ENCODE measurements at places on chromosomes 6 and 20.

GRCh38 chr6:64988148-64988547, 718.9 kb downstream of the EYS start:
- DNase-seq = no peak

- DNase-seq = no peak
These were observed 249.2 kb upstream of the PMEPA1 start for GRCh38 chr20:57959018-57959417.

GRCh38 chr6:86355271-86355670, 582.1 kb upstream of the HTR1E start:
- DNase-seq = no peak

GRCh38 chr6:32974541-32975308, 6.3 kb downstream of the BRD2 start:
- DNase-seq = no peak

- no peak for DNase-seq
These were observed 17.2 kb upstream of the TMX4 start for GRCh38 chr20:8036771-8037170.

GRCh38 chr6:158381214-158381613, 68.9 kb downstream of the TULP4 start:
- no peak for DNase-seq

GRCh38 chr6:90369024-90369519, 72.4 kb upstream of the BACH2 start:
- no peak for DNase-seq

DNA sequence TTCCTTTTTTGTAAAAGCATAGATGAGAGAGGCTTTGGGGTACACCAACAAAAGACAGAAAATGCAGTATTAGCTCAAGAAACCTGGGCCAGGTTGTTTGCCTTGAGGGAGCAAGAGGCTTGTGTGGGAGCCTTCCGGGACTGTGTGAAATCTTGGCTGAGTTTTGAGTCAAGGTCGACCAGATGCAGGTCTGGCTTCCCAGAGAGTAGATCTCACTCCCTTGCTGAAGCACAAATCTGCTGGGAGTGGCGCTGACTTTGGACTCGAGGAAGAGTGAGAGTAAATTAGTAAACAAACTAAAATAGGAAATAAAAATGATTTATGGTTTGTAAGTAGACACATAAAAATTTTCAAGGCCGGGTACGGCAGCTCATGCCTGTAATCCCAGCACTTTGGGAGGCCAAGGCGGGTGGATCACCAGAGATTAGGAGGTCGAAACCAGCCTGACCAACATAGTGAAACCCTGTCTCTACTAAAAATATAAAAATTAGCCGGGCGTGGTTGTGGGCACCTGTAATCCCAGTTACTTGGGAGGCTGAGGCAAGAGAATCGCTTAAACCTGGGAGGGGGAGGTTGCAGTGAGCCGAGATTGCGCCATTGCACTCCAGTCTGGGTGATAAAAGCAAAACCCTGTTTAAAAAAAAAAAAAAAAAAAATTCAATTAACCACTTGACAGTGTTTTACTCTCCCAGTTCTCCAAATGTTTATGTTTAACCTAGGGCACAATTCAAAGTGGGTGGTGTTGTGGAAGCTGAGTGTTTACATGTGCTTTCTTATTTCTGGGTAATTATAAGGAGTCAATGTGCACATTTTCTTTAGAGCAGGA, 27.7 kb upstream of the EDN1 start:
- DNase-seq = no peak

DNA sequence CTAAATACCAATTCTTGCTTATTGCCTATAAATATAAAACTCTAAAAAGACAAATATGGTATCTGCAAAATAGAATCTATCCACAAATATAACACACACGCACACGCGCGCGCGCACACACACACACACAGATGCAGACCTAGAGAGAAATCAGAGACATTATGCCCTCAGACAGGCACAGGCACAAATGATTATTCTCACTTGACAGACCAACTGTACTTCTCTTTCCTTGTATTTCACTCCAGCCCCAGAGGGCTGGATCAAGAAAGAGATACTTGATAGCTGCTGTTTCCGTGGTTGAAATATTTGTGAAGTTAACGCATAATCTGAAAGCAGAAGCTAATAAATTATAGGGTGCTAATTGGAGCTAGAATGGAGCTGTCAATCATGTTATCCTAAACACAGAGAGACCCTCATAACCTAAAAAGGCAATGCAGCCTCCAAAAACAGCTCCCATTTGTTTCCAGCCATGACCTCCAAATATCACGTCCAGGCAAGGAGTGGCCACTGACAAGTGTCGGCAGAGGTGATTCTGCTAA, 11.5 kb downstream of the VGLL2 start:
- no peak for DNase-seq

GRCh38 chr6:3749067-3749841, 2.3 kb downstream of the PXDC1 start:
- DNase-seq = no peak

DNA sequence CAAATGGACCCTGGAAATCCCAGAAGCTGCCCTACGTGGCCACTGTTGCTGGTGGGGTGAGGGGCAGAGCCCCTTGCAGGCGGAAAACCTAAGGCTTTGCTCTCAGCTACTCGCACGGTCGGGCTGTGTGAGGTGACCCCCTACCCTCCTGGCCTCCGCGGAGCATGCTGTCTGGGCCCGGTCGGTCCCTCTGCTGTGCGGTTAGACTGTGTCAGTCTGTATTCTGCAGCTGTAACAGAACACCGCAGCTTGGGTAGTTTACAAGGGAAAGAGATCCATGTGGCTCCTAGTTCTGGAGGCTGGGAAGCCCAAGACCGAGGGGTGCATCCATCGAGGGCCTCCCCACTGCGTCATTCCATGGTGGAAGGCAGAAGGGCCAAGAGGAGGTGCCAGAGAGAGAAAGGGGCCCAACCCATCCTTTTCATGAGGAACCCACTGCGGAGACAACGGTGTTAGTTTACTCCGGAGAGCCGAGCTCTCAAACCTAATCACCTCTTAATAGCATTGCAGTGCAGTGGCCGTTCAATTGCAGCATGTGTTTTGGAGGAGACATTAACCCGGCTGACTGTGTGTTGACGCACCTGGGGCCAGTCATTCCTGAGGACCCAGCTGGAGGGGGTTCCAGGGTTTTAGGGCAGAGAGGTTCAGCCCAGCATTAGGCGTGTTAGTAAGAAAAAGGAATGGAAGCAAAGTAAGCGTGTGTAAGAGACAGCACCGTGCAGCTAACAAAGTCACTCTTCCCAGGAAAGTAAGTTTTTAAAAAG, 18.3 kb downstream of the COL9A3 start:
- no peak for DNase-seq

- no peak for DNase-seq
These were observed 181.4 kb downstream of the GMPR start for GRCh38 chr6:16419636-16420336.

- no peak for DNase-seq
These were observed 102.5 kb upstream of the ASF1A start for GRCh38 chr6:118791499-118791898.

DNA sequence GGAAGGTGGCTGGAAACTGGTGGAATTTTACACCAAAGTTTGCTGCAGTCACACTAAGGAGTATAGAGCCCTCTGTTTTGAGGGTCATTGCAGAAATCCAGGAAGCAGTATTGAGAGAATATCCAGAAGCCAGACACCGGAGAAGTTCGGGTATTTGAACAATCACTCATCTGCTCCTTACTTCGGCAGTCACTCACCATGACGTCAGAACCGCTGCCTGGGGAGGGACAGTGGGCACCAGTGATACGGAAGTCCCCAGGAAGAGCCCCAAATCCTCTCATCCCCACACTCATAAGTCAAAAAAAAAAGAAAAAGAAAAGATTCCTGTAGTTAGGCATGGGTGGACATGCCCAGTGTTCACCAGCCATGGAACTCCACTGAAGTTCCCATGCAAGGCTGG, 4.0 kb downstream of the LY6G5C start:
- DNase-seq = no peak

- no peak for DNase-seq
These were observed 2.2 kb downstream of the TFAP2B start for GRCh38 chr6:50820869-50821264.

DNA sequence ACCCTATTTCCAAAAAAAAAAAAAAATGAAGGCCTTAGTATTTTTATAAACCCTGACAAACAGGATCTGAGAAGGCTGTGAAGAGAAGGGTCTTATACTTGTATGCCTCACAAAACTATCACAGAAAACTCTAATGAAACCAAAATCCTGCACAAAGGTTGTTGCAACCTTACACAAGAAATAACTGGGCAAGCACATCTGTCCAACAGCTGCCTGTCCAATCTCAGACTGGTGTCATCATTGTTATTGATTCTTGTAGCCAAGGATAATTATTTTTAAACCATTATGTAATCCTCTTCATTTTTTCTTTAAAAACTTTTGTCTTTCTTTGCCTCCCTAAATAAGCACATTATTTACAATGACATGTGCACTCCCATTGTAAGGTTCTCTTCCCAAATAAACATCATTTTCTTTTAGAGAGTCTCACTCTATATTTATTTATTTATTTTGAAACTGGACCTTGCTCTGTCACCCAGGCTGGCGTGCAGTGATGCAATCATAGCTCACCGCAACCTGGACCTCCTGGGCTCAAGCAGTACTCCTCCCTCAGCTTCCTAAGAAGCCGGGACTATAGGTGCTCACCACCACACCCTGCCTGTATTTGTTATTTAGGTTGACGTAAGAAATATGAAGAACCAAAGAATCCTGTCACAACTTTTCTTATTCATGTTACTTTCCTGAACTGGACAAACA, 697.1 kb downstream of the DOK5 start:
- DNase-seq = no peak

DNA sequence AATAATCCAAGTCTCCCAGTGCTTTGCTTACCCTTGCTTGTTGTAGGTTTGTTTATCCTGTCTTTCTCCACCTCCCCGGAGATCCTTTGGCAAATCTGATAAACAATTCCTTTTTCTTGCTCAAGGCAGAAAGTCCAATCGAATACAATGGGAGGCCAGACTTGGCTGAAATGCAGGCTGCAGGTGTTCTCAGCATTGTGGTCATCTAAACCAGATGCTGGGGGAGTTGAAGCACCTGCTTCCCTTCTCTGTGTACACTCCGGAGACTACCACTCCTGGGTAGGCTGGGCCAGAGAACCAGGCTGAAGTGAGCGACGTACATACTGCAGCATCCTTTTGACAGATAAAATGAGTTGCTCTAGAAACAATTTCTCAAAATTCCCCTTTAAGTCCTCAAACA, 82.6 kb upstream of the PREP start:
- no peak for DNase-seq

DNA sequence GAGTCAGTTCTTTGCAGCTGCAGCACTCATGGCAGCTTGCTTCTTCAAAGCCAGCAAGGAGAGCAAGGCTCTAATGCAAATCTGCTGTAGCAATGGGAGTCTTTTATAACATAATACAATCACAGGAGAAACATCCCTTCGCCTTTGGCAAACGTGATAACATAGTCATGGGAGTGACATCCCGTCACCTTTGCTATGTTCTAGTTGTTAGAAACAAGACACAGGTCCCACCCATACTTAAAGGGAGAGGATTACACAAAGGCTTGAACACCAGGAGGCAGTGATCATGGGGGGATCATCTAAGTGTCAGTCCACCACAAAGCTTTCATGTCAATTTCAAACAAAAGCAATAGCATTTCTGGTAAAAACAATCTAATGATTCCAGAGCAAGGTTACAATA, 40.1 kb upstream of the PHACTR2 start:
- DNase-seq = no peak

DNA sequence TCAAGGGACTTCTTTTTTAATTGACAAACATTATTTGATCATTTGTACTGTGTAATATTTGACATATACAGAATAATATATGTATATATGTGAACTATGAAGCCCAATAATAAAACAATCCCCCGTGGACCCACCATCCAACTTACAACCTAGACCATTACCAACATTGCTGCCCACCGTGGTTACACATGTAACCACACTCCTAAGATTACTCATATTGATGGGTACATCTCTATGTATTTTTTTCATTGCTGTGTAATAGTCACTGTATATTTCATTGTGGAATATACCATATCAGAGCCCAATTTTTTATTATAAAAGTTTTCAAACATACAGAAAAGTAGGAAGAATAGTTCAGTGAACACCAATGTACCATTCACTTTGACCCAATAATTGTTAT, 94.3 kb downstream of the RTN4IP1 start:
- DNase-seq = no peak

DNA sequence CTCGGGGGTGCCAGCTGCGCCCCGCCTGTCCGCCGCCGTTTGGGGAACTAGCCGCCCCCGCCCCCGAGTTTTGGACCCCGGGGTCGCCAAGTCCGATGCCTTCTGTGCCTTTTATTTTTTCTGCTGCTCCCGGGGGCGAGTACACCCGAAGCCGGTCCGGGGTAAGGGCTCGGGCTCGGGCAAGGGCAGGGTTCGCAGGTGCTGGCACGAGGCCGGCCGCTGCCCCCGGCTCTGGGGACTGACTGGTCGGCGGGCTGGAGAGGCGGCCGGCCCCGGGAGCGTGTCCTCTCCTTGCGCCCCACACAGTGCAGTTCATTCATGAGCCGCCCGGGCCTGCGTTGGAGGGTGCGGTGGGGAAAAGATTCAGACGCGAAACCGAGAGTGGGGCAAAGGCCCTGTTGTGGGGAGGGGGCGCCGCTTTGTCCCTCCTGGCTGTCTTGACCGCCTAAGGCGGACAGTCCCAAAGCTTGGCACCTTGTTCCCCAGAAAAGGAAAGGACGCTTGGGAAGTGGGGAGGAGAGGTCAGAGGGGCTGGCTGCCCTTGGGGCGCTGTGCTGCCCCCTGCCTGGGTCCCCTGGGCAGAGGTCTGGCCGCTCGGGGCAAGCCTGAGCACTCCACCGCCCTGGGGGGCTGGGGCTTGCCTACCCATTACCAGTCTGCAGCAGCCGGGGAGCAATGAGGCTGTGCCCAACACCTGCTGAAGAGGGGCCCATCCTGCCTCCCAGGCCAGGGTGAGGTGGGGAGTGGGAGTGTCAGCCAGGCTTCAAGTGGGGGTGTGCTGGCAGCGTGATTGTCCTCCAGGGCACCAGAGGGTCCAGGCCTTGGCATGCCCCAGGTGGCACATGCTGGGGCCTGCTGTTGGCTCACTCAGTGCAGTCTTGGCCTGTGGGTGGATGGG, 915 bp downstream of the TMEM63B start:
- DNase-seq = no peak

GRCh38 chr6:52285177-52286068, 881 bp upstream of the MCM3 start:
- no peak for DNase-seq

DNA sequence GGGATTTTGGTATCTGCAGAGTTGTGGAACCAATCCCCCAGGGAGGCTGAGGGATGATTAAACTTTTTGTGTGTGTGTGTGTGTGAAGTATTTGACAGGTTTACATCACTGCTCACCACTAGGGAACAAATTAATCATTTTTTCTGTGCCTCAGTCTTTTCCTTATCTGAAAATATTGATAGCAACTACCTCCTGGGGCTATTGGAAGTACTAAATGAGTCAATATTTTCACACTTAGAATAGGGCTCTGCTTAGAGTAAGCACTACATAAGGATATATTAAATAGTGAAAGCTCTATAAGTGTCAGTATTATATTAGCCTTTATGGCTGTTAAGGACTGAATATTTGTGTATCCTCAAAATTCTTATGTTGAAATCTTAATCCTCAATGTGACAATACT, 155.2 kb upstream of the UST start:
- DNase-seq = no peak
